ENCODE measurements at places on chromosomes 2 and 18. TPM values are rescaled to one million over a fixed set of nuclear protein-coding genes. Genes with fewer than 3 reads are reported as not detected.

SERPINB4 gene
- not detected for total RNA-seq

NCOA1 gene
- 41.5 TPM for total RNA-seq

ESPNL gene
- 2.7 TPM for total RNA-seq

FTCDNL1 gene
- total RNA-seq = 3.4 TPM

MAP2 gene
- 11.4 TPM for total RNA-seq

RBMS1 gene
- total RNA-seq = 94.8 TPM

PLEKHH2 gene
- 25.0 TPM for total RNA-seq

LONRF2 gene
- 6.3 TPM for total RNA-seq

NFATC1 gene
- total RNA-seq = 17.2 TPM

RSAD2 gene
- total RNA-seq = 4.5 TPM

HOXD4 gene
- total RNA-seq = 27.8 TPM

HNRNPA3 gene
- total RNA-seq = 173 TPM

RAB6C gene
- total RNA-seq = 0.19 TPM

UGT1A3 gene
- 0.57 TPM for total RNA-seq

IL18R1 gene
- total RNA-seq = 14.9 TPM

MBD2 gene
- 123 TPM for total RNA-seq

CD8B gene
- 2.5 TPM for total RNA-seq

KIAA2012 gene
- not detected for total RNA-seq

NTSR2 gene
- total RNA-seq = not detected

PUM2 gene
- 94.3 TPM for total RNA-seq

ZSWIM2 gene
- not detected for total RNA-seq

TCF23 gene
- 0.38 TPM for total RNA-seq

SLC9A2 gene
- 5.9 TPM for total RNA-seq

CYP27C1 gene
- total RNA-seq = 0.35 TPM

SH3RF3 gene
- total RNA-seq = 10.7 TPM

SCN1A gene
- not detected for total RNA-seq

ALPI gene
- total RNA-seq = 0.09 TPM

GDF7 gene
- 12.5 TPM for total RNA-seq

DSG1 gene
- not detected for total RNA-seq

ANKRD30BL gene
- total RNA-seq = not detected

CCDC121 gene
- total RNA-seq = 5.6 TPM

TRABD2A gene
- 3.4 TPM for total RNA-seq

PCGF1 gene
- 20.7 TPM for total RNA-seq

NRP2 gene
- 37.7 TPM for total RNA-seq
